ENCODE measurements at places on chromosomes 16 and 17.

DNA sequence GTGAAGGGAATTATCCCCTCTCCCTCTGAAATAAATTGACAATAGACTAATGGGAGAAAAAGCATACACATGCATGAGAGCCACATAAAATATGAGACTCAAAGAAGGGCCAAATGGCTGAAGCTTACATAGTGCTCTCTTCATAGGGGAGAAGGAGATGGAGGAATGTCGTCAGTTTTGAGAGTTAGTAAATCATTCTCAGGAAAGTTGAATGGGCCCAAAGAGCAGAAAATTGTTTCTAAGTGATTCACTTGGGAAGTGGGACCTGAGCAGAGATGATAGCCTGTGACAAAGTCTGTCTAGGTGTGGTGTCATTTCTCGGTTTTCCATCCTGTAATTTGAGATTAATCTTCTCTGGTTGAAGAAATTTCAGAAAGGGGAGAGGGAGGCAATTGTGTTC is 35.0 kb downstream of the BCAS3 start:
- no peak for DNase-seq

- no peak for DNase-seq
These were observed 49.6 kb upstream of the LRRC37A3 start for GRCh38 chr17:64968652-64969501.

GRCh38 chr16:64469906-64470702 is 651.8 kb downstream of the CDH11 start:
- no peak for DNase-seq

DNA sequence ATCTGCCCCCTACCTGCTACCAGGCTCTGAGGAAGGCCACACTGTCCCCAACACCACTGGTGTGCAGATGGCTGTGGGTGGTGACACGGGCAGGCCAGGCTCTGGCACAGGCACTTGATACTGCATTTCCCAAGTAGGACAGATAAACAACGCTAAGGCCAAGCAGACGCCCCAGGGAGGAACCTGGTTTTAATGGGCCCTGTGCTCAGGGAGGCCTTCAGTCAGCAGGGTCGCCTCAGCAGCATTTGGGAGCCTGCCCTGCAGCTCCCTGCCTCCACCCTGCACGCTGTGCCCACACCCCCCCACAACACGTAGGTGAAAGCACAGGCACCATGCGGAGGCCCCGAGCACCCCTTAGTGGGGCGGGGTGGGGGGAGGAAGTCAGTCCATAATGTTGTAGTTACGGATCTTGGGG is 3.3 kb upstream of the FASN start:
- no peak for DNase-seq

DNA sequence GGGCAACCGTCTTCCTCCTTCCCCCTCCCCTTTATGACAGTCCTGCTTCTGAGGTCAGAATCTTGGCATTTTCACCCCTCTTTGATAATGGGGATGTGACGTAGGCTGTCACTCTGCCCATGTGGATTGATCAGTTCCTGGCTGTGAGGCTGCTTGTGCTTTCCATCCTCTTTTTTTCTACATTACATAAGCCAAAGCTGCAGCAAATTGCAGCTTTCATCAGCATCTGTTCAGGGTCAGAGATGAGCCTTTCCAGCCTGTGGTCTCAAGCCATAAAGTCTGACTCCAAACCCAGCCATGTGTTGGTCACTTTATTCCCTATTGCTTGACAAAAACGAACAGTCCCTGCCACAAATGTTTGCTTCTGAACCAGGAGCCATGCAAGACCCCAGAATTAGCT is 535.1 kb downstream of the CDH11 start:
- DNase-seq = no peak

DNA sequence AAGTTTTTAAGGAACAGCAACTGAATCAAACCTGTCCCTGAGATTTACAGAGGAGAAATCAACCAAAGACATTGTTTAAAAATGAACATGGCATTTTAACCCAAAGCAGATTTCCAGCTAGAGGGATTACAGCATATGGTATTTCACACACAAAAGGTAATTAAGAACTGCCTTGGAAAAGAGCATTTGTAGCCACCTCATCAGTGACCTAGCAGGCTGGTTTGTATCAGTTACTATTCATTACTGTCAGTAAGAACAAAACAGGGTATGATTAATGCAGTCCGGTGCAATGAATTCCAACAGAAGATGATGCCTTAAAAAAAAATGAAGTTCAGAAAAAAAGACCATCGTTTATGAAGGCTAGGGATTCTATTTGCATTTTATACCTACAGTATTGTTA is 219.9 kb downstream of the CHD9NB start:
- no peak for DNase-seq

DNA sequence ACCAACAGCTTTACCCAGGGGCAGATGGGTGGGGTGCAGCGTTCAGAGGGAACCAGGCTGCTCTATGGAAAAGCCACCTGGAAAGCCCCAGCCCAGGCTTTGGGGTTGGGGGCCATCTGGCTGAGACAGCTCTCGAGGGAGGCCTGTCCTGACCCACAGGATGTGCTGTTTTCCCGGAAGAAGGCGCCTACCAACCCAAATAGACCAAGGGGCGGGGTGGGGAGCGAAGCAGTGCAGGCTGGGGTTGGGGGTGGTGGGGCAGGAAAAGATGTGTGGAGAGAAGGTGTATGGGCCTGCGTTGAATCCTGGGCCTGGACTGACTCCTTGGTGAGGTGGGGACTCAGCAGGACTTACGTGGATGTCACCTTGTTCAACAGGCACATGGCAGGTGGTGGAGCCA is 87.9 kb downstream of the N4BP1 start:
- no peak for DNase-seq

- DNase-seq = peak; percentile 81
These were observed at the start of gene RND2 for GRCh38 chr17:43024407-43025289. RND2 (plus strand) TSS chr17:43025231; CDS start chr17:43025348, 117 bp downstream.

DNA sequence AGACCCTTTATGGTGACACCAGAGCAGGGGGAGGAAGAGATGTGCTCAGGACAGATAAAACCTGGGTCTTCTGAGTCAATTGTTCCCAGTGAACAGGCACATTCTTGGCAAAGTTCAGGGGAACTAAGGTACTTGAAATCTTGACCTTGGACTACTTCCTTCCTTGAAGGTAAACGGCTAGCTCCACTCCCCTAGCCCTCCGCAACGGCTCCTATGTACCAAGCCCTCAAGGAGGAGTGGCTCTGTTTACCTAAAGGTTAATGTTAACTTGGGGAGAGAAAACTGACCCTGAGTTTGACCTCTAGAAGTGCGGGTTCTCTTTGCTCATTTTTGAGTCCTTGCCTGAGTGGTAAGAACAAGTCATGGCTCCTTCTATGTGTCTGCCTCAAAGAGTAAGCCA is 7.8 kb downstream of the TTLL6 start:
- DNase-seq = no peak

DNA sequence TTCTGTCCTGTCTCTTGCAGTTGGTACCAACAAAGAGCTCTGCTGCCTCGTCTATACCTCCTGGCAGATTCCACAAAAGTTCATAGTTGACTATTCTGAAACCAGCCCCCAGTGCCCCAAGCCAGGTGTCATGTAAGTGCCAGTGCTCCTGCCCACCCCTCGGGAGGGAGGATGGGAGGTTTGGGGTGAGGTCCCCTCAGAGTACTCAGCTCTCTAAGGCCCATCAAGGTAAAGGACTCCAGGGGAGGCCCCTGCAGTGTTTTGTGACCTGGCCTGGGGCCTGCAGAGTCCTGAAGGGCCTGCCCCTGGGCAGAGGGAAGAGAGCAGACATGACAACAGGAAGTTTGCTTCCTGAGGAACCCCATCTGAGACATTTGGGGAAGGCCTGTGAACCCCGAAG is 6.4 kb downstream of the CCL18 start:
- DNase-seq = no peak

- no peak for DNase-seq
These were observed 12.3 kb upstream of the C17orf113 start for GRCh38 chr17:42062681-42063080.

DNA sequence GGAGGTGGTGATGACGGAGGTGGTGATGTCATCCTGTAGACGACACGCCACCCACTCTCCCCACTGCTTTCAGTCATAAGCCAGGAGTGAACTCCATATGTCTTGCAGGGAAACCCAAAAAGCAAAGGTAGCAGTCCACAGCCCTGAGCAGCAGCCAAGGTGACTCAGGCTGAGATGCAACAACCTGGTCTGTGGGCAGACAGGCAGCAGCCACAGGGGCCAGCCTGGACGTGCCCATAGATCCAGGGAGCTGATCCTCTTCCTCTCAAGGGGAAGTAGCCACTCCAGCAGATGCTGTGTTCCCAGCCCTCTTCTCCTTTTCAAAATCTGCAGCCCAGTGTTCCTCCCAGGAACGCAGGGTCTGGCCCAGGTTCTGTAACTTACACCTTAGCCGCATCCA is 17.3 kb upstream of the CIITA start:
- no peak for DNase-seq

DNA sequence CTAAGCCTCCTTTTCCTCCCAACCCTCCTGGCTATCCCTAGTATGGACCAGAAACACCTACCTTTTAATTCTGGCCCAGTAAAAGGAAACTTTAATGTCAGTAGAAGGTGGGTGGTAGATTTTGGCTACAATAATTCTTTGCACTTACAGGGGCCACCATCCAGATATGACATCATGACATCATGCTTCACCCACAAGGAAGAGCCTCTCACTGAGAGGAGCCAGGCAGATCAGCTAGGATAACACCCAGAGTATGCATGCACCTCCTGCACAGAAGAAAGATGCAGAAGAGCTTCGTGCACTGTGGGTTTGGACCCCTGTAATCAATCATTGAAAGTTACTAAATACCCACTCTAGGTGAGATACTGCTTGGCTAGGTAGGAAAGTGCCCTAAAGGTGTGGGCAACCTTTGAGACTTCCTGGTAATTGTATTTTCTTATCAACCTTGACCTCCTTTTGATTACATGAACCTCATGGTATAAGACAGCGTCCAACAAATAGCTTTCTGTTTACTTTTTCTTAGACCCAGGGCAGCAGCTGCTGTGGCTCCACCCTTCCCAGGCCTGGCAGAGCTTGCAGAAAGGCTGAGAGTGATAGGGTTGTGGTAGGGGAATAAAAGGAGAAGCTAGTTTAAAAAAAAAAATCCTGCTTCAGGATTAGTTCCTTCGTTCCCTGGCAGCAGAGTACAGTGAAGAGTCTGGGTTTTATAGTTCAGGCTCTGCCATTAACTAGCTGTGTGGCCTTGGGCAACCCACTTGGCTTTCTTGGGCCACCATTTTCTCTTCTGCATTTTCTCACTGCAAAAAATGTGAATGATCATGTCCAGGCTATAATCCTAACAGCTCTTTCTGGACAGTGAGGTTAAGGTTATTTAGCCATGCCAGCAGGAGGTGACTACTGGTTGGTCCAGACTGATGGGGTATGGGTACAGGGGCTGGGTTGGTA is 6.2 kb downstream of the MAP3K14 start:
- no peak for DNase-seq

DNA sequence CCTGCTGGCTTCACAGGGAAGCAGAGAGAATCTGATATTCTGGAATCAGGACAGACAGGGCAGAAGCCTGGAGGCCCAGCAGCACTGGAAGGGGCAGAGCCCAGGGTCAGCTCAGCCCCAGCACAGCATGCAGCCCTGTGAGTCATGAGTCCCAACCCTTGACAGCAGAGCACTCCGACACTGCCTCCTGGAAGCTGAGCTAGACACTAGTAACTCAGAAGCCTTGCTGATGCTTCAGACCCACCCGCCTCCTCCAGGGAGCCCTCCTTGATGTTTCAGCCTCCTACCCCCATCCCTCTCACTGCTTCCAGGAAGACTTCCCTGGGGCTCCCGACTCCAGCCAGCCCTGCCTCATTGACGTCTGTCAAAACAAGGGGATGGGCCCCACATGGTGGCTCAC is 6.9 kb downstream of the CAMKK1 start:
- no peak for DNase-seq

GRCh38 chr17:57097832-57098421 is 12.9 kb downstream of the AKAP1 start:
- no peak for DNase-seq

DNA sequence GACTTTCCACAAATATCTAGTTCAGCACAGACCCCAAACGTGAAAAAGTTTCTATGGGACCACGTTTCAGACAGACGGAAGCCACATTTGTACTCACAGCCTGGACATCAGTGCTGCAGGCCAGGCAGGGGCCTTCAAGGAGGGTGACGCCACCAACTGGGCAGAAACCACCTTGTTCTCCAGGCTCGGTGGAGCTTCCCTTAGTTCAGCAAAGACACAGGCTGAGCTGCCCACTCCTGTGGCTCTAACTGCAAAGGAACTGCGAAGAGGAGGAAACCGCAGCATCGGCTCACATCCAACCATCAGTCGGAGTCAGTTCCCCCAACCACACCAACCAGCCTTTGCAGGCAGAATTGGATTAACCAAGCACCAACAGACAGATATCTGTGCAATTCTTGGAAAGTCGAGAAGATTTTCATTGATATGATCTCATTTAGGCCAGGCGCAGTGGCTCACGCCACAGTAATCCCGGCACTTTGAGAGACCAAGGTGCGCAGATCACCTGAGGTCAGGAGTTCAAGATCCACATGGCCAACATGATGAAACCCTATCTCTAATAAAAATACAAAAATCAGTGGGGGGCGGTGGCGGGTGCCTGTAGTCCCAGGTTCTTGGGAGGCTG is 73.3 kb upstream of the CNEP1R1 start:
- no peak for DNase-seq

- peak; percentile 10 for DNase-seq
These were observed 234.9 kb upstream of the CIBAR2 start for GRCh38 chr16:85347213-85347591.

- DNase-seq = no peak
These were observed 7.0 kb upstream of the TMEM235 start for GRCh38 chr17:78224231-78225087.

DNA sequence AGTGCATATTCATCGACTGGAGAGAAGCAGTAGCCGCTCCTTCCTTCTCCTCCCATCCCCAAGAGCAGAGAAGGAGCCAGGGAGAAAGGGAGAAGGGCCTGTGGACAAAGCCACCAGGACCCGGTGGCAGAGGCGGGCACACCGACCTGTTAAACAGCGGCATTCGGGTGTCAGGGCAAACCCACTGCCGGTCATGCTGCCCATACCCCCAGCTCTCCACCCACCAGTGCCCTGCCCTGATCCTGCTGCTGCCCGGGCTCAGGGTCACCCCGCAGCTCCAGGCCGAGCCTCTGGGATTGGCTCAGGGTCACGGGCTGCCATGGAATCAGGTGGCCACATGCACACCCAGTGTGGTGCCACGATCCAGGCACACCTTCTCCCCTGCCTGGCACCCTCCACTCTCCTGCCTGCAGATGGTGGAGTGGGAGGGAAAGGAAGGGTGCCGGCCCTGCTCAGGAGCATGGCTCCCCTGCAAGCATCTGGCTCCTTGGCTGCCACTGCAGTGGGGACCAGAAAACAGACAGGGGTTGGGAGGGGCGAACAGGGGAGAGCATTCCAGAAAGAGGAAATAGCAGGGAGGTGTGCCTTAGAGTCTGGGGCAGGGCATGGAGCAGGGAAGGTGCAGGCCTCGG is 18.3 kb upstream of the RASD1 start:
- no peak for DNase-seq

- no peak for DNase-seq
These were observed 25.9 kb upstream of the GSG1L start for GRCh38 chr16:28089205-28089991.
